NCI-H1694 treated with DMSO at 0.1 percent for 48 hours (cell line): ENCODE measurements at places on chromosomes 1 and 21.

GRCh38 chr1:106456832-106457231 lies 599.6 kb upstream of the PRMT6 start:
- no peak for DNase-seq

- DNase-seq = no peak
These were observed 177.5 kb downstream of the ROR1 start for GRCh38 chr1:63951059-63951946.

DNA sequence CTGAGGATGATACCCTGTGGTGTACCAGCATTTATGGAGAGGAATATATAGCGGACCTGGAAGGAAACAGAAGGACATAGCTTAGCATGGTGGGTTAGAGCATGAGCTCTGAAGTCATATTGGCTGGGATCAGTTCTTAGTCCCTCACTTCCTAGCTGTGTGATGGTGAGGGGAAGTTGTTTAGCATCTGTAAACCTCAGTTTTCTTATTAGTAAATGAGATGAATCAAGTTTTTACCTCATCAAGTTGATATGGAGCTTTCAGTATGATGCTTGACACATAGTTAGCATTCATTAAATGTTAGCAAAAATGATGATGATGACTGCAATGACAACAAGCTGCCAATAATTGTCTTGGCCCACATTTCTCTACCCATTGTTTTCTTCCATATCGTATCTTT lies 84.8 kb downstream of the NEK7 start:
- no peak for DNase-seq

- DNase-seq = peak; percentile 79
These were observed 18.7 kb downstream of the CNTN2 start for GRCh38 chr1:205061665-205062069.

GRCh38 chr21:29233611-29234540 lies 64.8 kb upstream of the BACH1 start:
- DNase-seq = no peak

DNA sequence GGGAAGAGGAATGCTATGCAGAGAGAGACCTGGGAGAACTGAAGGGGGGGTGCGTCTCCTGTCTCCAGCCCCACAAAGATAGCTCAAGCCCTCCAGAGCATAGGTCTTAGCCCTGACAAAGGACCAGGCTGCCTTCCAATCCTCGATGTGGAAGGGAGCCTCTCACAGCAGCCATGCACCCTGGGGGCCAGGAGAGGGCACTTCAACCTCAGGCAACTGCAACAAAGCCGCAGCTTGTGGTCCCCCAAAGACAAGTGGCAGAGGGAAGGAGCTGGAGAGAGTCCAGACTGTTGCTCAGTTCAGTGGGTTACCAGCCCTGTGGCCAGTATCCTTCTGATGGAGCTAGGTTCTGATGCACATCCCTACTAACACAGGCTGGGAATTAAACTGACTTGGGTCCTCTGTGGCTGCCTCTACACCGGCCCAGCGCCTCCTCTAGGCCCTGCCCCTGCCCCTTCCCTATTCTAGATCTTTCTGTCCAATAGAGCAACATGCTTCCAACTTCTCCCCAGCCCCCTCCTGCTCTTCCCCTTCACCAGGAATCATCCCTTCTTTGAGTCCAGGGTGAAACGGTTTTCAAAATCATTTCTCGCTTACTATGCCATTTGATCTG lies 100.7 kb upstream of the SPATA6 start:
- DNase-seq = peak; percentile 70

- no peak for DNase-seq
These were observed 32.1 kb upstream of the ST6GALNAC5 start for GRCh38 chr1:76835203-76835602.

DNA sequence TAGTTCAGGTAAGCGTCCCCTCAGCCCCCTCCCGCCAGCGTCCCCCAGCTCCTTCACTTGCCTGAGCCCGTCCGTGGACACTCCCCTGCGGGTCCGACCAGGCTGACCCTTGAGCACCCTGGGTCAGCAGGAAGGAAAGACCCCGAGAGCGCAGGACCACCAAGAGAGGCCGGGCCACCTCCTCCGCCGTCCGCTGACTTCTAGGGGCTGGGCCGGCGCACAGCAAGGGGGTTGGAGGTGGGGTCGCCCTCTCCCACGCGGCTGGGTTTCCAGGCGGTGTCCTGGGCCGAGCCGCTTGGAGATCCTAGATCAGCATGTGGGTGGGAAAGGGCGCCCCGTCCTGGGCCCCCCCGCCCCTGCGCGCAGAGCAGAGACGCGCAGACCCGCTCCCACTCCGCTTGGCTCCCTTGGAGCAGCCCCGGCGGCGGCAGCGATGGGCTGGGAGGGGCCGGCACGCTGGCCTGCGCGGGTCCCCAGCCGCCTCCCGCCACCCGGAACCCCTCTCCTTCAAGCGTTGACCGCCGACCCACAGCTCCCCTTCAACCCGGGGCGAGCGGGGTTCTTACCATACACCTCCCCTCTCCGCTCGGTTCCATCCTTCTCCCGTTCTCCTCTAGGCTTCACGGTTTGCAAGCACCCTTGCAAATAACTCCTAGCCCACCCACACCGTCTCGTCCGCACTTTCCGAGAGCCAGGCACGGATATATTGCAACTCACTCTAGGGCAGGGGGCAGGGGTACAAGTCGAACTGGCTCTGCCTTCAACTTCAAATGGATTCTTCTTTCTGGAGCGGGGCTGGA lies 7.5 kb downstream of the KNCN start:
- no peak for DNase-seq

- no peak for DNase-seq
These were observed 214.2 kb upstream of the C1orf105 start for GRCh38 chr1:172206256-172206655.

DNA sequence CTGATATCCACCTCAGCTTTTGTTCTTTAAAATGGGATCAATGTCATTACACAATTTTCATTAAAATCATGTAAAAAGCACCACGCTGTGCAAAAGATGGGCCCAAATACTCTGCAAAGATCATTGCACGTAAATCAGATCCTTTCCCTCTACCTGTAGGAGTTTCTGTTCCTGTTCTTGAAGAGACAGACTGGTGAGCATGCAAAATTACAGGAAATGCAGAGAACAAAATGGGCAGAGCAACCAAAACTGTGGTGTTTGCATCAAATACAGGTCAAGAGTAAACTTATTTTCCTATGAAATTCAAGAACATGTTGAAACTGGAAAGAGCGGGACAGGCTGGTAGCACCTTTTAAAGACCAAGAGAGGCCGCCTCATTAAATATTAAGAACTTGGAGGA lies 294.9 kb upstream of the ADGRL2 start:
- DNase-seq = no peak

DNA sequence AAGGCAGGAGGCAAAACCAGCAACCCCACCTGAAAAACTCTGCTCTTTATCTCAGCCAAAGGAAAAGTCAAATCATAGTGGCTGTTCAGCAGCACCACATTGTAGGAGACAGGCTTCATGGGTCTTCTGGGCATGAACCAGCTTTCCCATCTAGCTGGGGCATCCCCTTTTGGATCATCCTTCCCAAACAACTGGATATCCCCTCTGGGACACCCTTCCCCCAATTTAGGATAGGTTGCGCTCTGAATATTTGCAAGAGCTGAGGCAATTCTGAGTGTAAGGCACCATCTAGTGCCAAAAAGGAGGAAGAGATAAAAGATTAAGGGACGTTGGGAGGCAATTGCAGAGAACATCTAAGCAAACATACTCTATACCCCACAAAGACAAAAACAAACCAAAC lies 295.8 kb downstream of the MATN1 start:
- DNase-seq = no peak

DNA sequence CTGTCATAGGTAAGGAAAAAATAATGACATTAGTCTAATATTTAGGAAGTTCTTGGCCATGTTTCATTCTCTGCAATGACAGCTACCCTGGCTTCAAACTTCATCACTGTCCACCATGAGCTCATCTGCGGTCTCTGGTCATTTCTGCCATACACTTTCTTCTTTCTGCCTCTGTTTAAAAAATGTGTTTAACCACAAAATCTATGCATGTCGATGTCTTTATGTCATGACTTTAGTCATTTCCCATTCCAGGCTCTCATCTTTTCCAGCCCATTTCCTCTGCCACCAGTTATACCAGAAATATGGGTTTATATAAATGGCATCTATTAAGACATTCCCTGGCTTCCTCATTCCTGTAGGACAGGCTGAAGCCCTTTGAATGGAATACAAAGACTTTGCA lies 68.5 kb upstream of the DUSP10 start:
- no peak for DNase-seq

DNA sequence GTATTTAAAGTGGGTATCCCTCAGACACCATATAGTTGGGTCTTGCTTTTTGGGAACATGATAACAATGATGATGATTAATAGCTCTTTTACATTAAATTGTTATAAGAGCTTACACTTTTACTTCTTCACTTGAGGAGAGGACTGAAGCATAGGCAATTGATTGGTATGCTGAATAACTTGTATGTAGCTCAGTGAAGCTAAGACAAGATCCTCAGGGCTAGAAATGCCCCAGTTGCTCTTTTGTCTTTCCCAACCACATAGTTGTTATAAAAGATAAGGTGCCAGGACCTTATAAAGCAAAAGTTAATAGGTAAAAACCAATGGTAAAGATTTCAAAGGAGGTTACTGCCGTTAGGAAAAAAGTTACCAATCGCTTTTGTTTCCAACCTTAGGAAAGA lies 123.4 kb downstream of the KCNK1 start:
- no peak for DNase-seq

DNA sequence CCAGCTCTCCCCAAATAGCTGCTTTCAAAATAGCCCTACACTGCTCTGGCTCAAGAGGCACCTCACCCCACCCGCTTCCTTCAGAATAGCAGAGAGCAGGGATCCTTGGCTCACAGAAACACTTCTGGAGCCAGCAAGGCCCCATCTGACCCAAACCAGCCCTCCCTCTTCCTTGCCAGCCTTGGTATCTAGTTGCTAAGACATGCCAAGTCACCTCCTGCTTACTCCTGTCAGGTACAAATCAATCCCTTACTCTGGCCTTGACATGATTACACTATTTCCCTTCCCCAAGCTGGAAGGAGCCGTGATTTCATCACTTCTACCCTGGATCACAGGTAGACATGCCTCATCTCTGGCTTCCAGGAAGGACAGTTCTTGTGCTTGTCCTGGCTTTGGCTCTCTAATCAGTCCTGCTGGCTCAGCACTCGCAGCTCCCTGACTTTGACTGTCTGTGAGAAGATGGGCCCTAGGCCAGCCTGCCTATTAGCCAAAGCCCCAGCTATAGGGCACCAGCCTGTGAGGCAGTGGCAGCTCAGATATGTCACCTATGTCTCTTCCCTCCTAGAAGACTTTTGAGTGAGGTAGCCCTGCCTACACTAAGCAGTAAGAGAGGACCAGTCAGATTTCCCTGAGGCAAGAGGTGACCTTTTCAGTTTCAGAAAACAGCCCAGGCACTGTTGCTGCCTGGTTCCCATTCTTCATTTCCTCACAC lies 8.9 kb upstream of the MUTYH start:
- DNase-seq = no peak

- DNase-seq = no peak
These were observed 4.3 kb upstream of the ZBTB7B start for GRCh38 chr1:154998201-154998780.

- DNase-seq = no peak
These were observed 44.2 kb downstream of the SLC19A1 start for GRCh38 chr21:45497846-45498645.

- no peak for DNase-seq
These were observed 600.5 kb upstream of the ADAMTS5 start for GRCh38 chr21:27567381-27567780.

DNA sequence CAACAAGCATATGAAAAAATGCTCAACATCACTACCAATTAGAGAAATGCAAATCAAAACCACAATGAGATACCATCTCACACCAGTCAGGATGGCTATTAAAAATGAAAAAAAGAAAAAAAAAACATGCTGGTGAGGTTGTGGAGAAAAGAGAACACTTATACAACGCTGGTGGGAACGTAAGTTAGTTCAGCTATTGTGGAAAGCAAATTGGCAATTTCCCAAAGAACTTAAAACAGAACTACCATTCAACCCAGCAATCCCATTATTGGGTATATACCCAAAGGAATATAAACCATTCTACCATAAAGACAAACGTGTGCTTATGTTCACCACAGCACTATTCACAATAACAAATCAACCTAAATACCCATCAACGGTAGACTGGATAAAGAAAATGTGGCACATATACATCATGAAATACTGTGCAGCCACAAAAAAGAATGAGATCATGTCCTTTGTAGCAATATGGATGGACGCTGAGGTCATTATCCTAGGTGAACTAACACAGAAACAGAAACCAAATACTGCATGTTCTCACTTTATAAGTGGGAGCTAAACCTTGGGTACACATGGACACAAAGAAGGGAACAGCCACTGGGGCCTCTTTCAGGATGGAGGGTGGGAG lies 49.5 kb downstream of the LYST start:
- no peak for DNase-seq

DNA sequence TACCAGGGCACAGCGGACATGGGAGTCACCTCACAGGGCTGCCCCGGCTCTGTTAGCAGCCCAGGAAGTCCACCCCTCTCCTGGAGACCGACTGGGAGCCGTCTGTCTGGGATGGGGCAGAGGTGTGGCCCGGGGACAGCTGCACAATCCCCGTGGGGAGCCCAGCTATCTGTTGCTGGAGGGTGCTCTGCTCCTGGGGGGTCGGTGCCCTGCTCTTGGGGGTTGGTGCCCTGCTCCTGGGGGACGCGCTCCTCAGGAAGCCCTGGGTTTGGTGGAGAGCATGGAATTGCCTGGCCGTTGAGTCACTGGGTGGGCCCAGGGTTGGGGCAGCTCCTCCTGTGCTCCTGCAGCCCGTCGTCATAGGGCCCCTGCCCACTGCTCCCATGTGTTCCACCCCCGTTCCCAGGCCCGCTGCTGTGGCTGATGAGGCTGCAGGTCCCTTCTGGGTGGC lies 39.3 kb downstream of the AGPAT3 start:
- DNase-seq = no peak

DNA sequence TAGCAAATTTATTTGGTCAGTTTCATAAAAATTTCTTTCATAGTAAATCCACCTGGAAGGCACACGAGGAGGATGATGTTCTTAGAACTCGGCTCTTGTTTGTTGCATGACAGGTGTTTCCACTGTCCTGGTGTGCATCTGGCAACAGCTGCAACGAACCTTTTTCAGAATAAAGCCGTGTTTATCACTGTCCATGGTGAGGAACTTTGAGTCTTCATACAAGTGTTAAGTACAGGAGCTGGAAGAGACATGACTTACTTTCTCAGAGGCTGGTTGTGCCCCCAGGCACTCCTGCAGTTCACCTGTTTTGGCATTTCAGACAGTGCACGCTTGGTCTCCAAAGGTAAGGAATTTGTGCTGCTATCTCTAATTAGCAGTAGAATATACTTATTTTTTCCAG lies 97.1 kb downstream of the ADAMTS1 start:
- no peak for DNase-seq

GRCh38 chr21:45352621-45353139 lies 52.3 kb upstream of the COL18A1 start:
- DNase-seq = no peak

DNA sequence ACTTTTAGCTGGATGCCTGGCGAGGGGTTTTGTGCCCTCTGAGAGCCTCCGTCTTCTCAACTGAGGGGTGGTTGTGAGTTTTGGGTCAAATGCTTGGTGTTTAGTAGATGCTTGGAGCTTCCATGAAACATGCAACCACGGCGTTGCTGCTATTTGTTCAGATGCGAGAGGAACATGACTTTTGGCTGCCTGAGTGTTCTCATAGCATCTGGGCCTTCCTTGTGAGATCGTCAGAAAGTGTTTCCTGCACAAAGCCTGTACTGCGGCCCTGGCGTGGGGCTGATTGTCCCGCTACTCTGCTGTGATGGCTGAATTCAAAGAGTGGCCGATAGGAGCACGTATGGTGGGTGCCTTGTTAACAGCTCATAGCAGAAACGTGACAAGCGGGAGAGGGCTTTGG lies 69.8 kb upstream of the FAM3B start:
- no peak for DNase-seq

- DNase-seq = peak; percentile 25
These were observed 74.2 kb downstream of the SSBP3 start for GRCh38 chr1:54331843-54332463.

GRCh38 chr21:26098772-26099397 lies 71.7 kb downstream of the APP start:
- DNase-seq = no peak
